ENCODE measurements at places on chromosomes 7 and 10.

GRCh38 chr7:46603780-46604179 is 682.7 kb upstream of the IGFBP3 start:
- no peak for DNase-seq

DNA sequence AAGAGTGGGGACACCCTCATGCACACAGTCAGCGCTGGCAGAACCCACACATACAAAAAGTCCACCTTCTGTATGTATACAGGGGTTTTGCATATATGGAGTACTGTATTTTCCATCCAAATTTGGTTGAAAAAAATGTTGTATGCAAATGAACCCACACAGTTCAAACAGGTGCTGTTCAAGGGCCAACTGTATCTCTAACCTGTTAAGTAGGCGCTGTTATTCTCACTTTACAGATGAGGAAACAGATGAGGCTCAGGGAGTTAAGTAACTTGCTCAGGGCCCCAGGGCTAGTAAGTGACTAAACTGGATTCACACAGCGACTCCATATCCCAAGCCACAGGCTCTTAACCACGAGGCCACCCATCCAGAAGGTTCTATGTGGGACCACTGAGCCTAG is 69.9 kb downstream of the C10orf105 start:
- no peak for DNase-seq

GRCh38 chr10:86959737-86960002 is 1.3 kb downstream of the SNCG start:
- DNase-seq = no peak

- DNase-seq = no peak
Observed at GRCh38 chr7:90320014-90320413, 1.1 kb downstream of the FAM237B start.

DNA sequence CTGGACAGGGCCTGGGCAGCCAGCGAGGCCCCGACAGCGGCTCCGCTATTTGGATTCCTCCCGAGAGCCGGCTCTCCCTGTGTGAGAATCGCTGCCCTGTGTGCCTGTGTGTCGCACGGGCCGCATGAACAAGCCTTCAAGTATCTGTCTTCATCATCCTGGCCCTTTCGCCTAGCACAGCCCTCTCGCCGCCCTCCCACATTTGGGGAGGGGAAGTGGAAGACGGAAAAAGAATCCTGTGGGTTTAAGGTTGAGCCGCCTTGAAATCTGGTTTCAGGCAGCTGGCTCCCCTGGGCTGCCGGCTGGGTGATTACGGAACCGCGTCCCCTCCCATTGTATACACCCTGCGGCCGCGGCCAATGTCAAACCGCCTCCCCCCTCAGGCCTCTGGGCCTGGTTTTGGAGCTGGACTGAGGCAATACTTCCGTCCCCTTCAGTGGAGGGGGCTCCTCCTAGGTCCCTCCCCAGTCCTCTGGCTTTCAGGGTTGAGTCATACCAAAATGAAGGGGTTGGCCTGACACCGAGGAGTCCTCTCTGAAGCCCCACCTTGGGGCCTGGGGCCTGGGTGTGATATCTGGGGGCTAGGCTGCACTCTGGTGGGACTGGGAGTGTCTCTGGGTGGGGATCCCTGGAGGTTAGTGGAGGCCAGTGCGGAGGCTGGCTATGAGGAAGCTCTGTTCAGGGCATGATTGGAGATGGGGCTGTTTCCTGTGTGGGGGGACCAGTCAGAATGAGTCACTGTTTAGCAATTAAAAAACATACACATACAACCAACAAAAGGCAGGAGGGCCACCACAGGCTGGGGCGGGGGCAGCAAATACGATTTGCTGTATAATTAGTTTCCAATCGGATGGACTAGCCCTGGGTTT is 1.7 kb downstream of the TRIM8 start:
- DNase-seq = peak; percentile 71

DNA sequence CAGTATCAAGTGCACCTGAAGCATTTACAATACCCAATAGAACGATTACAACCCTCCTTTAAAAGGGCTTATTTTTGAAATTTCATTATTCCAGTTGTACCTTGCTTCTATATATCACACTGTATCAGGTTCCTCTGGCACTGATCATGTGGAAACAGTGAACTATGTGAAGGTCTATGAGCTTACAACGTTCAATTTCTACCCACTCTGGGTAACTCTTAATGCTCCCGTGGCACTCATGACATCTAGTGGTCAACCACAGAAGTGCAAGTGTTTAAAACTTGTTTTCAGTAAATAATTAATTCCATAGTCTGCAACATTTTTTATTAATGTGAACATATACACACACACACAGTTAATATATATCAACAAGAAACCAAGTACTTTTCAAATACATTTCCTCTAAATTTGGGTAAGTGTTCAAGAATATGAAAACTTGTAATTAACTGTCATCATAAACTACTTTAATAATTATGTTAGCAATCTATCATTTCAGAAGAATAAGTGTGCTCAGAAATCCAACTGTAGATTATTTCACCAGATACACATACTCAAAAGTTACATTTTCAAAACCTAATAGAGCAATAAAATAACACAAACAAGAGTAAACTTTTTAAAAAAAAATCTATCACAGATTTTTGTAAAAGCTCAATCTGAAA is 61.0 kb downstream of the MPP7 start:
- DNase-seq = peak; percentile 73

DNA sequence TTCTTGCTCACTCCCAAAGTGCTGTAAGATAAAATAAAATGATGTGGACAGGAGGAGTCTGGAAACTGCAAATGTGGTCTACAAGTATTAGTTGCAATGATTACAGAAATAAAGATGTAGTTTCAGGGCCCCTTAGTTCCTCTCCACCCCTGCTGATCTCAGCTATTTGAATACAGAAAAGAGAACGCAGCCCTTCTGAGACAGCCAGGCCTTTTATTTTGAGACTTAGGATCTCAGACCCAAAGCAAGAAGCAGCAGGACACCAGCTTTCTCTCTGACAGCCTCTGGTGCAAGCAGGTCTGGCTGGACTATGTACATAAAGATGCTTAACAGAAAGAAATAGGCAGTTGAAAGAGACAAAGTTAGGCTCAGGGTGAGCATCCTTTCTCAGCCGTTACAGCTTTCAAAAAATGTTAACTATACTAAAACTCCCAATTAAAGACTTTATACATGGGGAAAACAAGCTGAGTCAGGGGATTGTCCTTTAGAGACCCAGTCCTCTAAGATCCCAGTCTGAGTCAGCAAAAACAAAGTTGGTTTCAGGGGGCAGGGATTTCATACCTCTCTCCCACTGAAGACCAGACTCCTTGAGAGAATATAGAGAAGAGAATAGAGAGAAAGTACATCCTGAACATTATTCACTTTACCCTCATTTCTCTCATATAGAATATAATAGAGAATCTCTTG is 220.4 kb downstream of the TMEM178B start:
- no peak for DNase-seq

DNA sequence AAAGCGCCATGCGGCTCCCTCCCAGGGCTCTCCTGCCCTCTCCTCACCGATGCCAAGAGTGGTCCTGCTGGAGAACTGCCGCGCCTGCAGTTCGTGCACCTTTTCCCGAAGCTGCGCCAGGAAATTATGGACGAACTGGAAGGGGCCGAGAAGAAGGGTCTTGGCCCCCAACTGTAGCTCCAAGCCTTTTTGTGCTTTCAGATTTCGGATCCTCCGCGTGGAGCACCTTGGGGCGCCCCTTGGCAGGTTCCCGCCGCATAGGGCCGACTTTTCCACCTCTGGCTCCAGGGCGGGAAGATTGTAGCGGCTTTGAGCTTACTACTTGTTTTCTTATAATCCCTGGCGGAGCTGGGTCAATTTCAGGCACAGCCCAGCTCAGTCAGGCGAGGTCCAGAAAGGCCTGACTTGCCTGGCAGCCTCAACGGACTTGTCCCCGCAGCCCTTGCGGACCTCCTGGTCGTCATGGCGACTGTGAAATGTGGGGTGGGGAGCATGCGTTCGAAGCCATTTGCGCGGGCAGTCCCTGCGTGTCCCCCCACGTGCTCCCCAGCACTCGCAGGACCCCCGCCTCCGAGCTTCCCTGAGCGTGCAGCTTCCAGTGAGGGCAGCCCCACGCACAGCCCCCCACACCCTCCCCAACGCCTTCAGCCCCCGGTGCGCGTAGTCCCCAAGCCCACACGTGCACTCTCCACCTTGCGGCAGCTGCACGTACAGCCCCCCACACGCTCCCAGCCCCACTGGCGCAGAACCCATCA is 129.9 kb downstream of the KBTBD2 start:
- DNase-seq = peak; percentile 73

- DNase-seq = peak; percentile 61
Observed at GRCh38 chr7:77685233-77685632, 11.0 kb upstream of the RSBN1L start.

- DNase-seq = no peak
Observed at GRCh38 chr7:121484089-121484763, 88.1 kb upstream of the FAM3C start.
